ENCODE measurements at places on chromosomes 11 and 22.

- DNase-seq = no peak
- no peaks in the 10 kb centered on the region for H3K36me3 ChIP-seq
- no peak overlapping the region for H3K27ac ChIP-seq
- no peaks in the 10 kb centered on the region for H3K4me1 ChIP-seq
- H3K27me3 ChIP-seq = no peaks in the 10 kb centered on the region
- no peak overlapping the region for H3K4me3 ChIP-seq
These were observed 558.4 kb upstream of the CADM1 start for GRCh38 chr11:116062490-116063171.

DNA sequence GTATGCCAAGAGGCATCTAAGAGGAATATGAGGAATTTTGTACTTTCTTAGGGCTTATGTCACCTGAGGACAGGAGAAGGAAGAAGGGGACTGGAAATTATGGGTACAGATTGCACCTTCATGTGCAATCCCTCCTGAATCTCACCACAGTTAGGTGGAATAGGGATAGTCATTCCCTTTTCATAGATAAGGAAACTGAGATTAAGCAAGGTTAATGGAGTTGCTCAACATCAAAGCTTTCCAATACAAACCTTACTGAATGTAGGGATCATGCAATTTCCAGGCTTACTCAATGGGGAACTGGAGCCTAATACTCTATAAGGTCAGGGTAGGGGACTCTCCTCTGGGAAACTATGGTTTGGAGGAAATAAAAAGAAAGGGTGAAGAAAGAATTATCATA, 133.0 kb downstream of the C11orf87 start:
- no peaks in the 10 kb centered on the region for H3K36me3 ChIP-seq
- no peak for DNase-seq
- no peaks in the 10 kb centered on the region for H3K27me3 ChIP-seq
- H3K4me3 ChIP-seq = no peak overlapping the region
- no peaks in the 10 kb centered on the region for H3K4me1 ChIP-seq
- no peak overlapping the region for H3K27ac ChIP-seq

DNA sequence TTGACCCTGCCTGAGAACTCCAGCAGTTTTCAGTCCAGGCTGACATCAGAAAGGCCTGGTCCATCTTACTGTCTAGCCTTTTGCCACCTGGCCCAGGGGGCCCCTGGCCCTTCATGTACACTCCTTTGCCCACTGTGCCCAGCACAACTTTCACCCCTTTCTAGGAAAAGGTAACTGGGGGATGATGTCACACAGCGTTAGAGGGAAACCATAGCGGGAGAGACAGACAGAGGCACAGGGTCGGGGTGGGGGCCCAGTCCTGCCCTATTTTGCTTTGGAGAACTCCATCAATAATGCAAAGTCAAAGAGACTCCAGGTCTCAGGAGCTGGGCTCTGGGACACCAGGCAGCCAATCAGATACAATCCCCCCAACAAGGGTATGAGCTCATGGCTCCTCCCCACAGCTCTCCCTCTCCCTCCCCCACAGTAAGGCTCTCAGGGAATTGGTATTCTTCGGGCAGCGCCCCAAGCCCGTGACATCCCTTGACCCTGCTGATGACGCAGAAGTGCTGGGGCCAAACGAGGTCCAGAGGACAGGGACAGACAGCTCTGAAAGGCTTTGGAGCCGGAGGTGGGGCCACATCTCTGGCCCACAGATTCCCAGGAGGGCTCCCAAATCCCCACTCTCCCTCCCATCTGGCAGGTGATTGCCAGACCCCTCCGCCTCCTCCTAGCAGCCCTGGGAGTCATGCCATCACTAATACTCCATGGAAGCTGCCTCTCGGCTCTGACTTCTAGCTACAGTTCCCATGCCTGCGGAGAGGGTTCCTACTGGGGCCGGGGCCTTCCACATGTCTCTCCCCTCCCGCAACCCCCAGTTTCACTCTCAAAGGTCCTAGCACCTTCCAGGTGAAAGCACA, 5.9 kb downstream of the USP2 start:
- H3K4me3 ChIP-seq = no peak overlapping the region
- no peak for DNase-seq
- H3K27ac ChIP-seq = no peak overlapping the region

DNA sequence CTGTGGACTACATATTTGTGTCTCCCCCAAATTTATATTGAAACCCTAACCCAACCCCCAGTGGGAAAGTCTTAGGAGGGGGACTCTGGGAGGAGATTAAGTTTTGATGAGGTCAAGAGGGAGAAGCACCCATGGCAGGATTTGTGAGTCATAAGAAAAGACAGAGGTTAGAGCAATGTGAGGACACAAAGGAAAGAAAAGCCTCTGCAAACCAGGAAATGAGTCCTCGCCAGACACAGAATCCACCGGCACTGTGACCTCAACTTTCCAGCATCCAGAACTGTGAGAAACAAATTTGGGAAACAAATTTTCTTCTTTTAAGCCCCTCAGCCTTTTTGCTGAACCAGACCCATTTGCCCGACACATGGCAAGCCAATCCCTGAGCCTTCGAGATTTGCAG, 397.0 kb downstream of the NTM start:
- no peak overlapping the region for H3K27ac ChIP-seq
- no peaks in the 10 kb centered on the region for H3K27me3 ChIP-seq
- H3K36me3 ChIP-seq = no peaks in the 10 kb centered on the region
- no peak for DNase-seq

- peaks cover 12% of the 10 kb centered on the region for H3K36me3 ChIP-seq
- DNase-seq = no peak
- no peaks in the 10 kb centered on the region for H3K27me3 ChIP-seq
- no peak overlapping the region for H3K27ac ChIP-seq
- no peaks in the 10 kb centered on the region for H3K4me1 ChIP-seq
- no peak overlapping the region for H3K4me3 ChIP-seq
These were observed 139.2 kb downstream of the WNT11 start for GRCh38 chr11:76067099-76067498.

DNA sequence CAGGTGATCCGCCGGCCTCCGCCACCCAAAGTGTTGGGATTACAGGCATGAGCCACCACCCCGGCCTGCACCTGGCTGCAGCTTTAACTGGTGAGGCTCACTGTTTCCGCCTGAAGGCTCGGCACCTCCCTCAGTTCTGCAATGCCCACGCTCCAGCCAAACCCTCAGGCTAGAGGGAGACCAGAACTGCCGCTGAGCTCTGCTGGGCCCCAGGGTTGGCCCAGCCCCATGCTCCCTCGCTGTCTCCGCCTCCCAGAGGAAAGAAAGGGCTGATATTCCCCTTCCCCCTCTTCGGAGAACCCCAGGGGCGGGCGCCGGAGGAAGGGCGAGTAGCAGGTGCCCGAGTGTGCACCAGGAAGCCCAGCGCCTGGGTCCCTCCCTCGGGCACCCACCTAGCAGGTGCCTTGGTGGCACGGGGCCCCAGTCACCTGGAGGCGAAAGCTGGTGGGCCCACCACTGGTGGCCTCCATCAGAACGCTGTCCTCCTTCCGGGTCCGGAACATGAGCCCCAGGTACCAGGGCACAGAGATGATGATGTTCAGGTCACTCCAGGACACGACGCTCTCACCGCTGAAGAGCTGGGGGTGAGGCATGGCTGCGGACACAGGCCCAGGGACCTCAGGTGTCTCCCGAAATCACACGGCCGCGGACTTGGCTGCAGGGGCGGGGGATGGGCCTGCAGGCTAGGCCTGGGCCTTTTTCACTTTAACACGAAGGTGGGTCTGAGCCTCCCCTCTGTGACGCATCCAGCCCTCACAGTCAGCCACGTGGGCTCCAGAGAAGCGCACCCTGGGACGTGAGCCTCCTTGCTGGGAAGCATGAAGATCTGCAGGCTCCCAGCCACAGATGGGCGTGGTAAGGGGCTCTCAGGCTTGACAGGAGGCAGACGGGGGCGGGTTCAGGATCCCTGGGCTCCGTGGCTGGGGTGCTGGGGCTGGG, 73.3 kb downstream of the TRMU start:
- H3K4me1 ChIP-seq = peaks cover 2% of the 10 kb centered on the region
- no peak overlapping the region for H3K27ac ChIP-seq
- no peak for DNase-seq

DNA sequence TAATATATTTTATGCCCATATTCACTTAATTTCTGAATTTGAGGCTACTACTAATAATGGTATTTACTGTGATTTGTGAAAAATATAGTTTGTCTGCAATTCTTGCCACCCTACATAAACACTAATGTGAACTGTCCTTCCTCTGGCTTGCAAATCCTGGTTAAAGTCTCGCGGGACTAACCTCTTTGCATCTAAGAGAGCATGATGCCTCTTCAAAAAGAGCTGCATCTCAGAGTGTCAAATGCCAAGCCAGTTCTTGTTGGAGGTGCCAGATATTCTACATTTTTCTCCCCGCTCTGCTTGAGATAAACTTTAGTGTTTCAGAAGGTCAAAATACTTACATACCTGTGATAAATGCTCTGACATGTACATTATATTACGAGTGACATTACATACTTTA, 2.1 kb downstream of the ARHGAP42 start:
- H3K36me3 ChIP-seq = no peaks in the 10 kb centered on the region
- H3K27me3 ChIP-seq = peaks cover 24% of the 10 kb centered on the region
- H3K27ac ChIP-seq = no peak overlapping the region

DNA sequence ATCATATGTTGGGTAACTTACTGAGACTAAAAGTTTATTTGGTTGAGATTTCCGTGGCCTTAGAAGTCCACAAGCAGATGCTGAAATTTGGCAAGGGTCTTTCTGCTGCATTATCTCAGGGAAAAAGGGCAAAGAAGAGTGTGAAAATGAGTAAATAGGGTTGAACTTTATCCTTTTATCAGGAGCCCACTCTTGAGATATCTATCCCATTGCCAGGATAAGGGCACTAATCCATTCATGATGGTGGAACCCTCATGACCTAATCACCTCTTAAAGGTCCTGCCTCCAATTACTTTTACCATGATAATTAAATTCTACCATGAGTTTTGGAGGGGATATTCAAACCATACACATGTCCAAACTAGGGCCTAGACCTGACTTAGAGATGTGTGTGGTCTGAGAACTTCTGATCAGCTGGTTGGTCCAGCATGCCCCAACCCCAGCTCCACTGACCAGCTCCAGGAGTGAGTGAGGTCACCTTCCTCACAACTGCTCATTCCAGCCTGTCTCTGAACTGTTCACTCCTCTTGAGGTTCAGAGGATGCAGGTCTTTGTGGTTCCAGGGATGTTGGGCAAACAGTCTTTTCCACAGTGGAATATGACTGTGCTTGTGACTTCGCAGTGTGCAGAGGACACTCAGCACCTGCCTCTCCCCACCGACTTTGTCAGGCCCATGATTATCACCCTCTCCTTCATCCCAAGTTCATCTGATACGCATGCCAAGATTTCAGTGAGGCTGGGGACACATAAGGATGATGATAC, 130.1 kb upstream of the TOP3B start:
- H3K36me3 ChIP-seq = no peaks in the 10 kb centered on the region
- DNase-seq = no peak
- peaks cover 2% of the 10 kb centered on the region for H3K27me3 ChIP-seq
- no peak overlapping the region for H3K27ac ChIP-seq

DNA sequence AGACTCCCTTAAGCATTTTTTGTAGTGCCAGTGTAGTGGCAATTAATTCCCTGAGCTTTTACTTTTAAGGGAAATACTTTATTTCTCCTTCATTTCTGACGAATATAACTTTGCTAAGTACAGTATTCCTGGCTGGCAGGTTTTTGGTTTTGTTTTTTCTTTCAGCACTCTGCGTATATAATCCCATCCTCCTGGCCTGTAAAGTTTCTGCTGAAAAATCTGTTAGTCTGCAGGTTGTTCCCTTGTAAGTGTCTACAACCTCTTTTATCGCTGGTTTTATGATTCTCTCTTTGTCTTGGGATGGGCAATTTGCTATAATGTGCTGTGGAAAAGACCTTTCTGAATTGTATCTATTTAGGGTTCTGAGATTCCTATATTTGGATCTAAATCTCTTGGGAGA, 56.0 kb downstream of the KCNQ1OT1 start:
- H3K4me1 ChIP-seq = no peaks in the 10 kb centered on the region
- H3K27ac ChIP-seq = no peak overlapping the region

DNA sequence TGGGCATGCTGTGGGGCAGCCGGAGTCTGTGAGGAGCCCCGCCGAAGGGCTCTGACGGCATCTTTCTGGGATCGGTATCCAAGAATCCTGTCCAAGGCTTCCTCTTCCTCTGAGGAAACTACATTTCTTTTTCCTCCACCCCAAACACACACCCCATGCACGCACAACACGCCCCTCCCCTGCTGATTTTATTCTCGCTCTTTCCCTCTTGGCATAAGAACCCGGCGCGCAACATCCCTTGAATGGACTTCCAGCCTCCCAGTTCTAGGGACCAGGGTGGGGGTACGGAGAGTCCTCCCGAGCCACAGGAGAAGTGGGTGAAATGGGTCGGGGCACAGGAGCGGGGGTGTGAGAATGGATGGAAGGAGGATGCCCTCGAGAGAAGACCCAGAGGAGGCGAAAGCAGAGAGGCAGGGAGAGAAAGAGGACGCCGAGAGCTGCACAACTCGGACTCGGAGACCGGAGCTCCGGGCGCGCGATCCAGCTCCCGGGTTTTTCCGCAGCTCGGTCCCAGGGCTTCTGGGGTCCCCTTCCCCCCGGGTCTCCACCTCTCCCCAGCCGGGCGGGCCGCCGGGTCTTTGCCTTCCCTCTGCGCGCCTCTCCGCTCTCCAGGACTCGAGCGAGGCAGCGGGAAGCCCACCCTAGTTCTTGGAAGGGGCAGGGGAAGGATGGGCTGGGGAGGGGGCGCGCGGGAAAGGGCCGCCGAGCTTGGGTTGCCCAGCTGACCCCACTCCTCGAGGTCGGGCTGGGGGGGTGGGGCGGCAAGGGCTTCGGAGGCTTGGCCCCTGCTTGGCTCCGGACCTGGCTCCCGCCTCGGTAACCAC, 1.5 kb upstream of the LARGE1 start:
- H3K27ac ChIP-seq = no peak overlapping the region
- peaks cover 15% of the 10 kb centered on the region for H3K4me1 ChIP-seq
- DNase-seq = peak; percentile 22
- H3K36me3 ChIP-seq = peaks cover 1% of the 10 kb centered on the region
- H3K4me3 ChIP-seq = peak overlapping the region; percentile 57

DNA sequence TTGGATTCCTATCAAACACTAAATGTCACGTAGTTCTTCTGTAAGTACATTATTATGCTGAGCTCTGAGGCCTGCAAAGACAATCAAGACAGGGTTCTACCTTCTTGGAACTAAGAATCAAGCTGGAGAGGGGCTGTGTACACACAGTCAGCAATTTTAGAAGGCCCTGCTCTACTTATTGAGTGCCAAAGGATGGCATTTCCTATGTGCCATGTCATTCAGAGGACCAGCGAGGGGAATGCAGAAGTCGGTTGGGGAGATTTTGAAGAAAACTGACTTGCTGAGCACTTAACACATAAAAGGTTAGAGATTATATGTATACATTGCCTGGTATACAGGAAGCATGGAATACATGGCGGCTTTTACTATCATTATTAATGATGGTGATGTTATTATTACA, 5.3 kb downstream of the SLC37A2 start:
- peaks cover 15% of the 10 kb centered on the region for H3K27me3 ChIP-seq
- peaks cover 29% of the 10 kb centered on the region for H3K4me1 ChIP-seq
- no peak overlapping the region for H3K4me3 ChIP-seq
- DNase-seq = no peak
- H3K36me3 ChIP-seq = no peaks in the 10 kb centered on the region
- no peak overlapping the region for H3K27ac ChIP-seq

- no peak for DNase-seq
- no peaks in the 10 kb centered on the region for H3K4me1 ChIP-seq
- no peak overlapping the region for H3K27ac ChIP-seq
- H3K4me3 ChIP-seq = no peak overlapping the region
- no peaks in the 10 kb centered on the region for H3K36me3 ChIP-seq
These were observed 12.6 kb downstream of the INSC start for GRCh38 chr11:15127341-15127740.

Data from activated CD8-positive, alpha-beta T cell treated with anti-CD3 and anti-CD28 coated beads, Interleukin-2, amount 10 ng/mL, durations not matched to agents 7 days and 5 days (primary cell).